ENCODE measurements at places on chromosomes 11 and 22.

- DNase-seq: peak; percentile 78
Observed at GRCh38 chr22:40818747-40819598, at the start of gene SLC25A17. Gene SLC25A17 (minus strand): TSS chr22:40819346. CDS start chr22:40819248, 98 bp downstream.

GRCh38 chr11:117495357-117495756, 167.7 kb downstream of the CEP164 start:
- no peak for DNase-seq

- DNase-seq: no peak
Observed at GRCh38 chr11:9203691-9204311, 61.3 kb downstream of the DENND5A start.

GRCh38 chr11:61718621-61719302, 33.7 kb upstream of the MYRF start:
- DNase-seq: peak; percentile 19

DNA sequence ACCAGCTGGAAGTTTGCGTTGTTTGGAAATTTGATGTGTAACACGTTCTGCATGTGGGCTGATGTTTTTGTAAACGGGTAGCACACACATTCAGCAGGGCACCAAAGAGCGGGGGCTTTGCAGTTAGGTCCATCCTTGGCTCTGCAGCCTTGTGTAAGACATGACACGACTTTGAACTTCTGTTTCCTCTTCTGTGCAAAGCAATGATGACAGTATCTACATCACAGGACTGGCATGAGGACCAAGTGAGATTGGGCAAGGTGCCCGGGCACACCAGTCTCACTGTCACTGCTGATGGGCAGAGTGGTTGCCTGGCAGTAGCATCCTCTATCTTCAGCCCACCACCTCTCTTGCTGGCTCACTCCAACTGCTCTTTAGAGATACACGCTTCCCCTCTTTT, 3.3 kb downstream of the TCN2 start:
- DNase-seq: no peak

DNA sequence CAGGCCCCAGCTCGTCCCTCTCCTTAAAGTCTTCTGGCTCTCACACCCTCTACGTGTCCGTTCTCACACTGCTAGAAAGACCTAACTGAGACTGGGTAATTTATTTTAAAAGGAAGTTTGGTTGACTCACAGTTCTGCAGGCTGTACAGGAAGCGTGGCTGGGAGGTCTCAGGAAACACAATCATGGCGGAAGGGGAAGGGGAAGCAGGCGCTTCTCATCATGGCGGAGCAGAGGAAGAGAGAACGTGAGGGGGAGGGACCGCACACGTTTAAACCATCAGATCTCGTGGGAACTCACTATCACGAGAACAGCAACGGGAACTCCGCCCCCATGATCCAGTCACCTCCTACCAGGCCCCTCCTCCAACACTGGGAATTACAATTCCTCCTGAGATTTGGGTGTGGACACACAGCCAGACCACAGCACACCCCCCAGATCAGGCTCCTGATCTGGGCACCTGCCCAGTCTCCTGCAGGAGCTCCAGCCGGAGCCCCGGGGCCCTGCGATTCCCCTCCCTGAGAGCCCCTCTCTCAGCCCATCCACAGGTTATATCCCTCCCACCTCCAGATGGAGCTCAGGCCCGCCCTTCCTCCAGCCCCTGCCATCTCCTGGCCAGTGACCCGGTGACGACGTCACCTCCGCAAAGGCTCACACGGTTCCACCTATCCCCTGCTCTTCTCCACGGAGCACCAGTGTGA, 170.2 kb downstream of the BRD1 start:
- DNase-seq: no peak

- DNase-seq: no peak
Observed at GRCh38 chr11:44774731-44775130, 48.0 kb downstream of the TSPAN18 start.

DNA sequence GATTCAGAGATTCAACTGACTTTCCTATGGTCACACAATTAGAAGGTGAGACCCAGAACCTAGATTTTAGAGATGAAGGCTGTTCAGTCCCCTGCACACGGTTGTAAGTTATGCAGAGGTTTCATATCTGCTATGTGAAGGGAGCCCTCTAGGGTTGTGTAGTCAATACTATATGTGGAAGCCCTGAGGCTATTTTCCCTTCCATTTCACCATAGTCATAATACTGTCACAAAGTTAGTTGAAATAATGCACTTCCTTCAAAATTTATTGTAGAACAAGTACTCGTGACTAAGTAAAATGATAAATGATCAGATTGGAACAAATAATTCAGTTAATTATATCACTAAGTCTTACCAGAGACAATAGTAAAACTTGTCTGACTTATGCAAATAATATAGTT, 48.8 kb downstream of the ENDOD1 start:
- peak; percentile 25 for DNase-seq

- DNase-seq: peak; percentile 100
Observed at GRCh38 chr11:75554258-75555022, 7.6 kb upstream of the SERPINH1 start.

DNA sequence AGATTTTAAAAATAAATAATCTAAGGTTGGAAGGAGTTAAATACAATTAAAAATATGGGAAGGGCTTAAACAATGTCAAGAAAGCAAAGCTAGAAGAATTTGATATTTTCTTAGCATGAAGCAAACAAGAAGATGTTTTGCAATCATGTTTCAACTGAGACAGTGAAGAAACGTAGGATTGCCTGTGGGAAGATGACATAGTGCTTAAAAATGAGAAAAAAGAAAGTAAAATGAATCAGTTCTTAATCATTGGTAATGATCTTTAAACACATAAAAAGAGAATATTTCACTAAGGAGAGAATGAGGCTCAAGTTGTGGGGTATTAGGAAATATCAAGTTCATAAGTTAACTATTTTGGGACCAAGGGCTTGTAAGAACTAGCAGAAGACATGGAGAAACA, 855.0 kb downstream of the METTL15 start:
- peak; percentile 76 for DNase-seq

DNA sequence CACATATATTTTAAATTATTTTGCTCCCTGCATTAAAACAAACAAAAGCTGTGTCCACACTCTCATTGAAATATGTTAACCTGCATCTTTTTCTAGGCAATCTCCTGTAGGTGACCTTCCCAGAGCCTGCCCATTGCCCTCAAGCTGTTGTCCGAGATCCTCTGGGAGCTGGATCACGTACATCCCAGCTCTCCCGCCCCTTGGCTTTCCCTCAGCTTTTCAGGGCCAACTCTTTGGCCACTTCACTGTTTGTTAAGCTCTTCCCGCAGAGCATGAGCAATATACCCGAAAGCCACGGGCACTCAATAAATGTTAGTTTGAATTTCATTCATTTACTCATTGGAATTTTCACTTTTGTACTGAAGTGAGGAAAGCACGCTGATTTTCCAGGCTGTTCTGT, 32.2 kb downstream of the ELMOD1 start:
- DNase-seq: no peak

All from fibroblast of gingiva (primary cell).